ENCODE measurements at places on chromosomes 11 and 22. TPM values are rescaled to one million over a fixed set of nuclear protein-coding genes. Genes with fewer than 3 reads are reported as not detected.

The XNDC1N gene
- 11.7 TPM for total RNA-seq

The EMID1 gene
- 9.2 TPM for total RNA-seq

The BEST1 gene
- total RNA-seq = 1.0 TPM

The OR51G1 gene
- not detected for total RNA-seq

The NRGN gene
- 1.1 TPM for total RNA-seq

DNA sequence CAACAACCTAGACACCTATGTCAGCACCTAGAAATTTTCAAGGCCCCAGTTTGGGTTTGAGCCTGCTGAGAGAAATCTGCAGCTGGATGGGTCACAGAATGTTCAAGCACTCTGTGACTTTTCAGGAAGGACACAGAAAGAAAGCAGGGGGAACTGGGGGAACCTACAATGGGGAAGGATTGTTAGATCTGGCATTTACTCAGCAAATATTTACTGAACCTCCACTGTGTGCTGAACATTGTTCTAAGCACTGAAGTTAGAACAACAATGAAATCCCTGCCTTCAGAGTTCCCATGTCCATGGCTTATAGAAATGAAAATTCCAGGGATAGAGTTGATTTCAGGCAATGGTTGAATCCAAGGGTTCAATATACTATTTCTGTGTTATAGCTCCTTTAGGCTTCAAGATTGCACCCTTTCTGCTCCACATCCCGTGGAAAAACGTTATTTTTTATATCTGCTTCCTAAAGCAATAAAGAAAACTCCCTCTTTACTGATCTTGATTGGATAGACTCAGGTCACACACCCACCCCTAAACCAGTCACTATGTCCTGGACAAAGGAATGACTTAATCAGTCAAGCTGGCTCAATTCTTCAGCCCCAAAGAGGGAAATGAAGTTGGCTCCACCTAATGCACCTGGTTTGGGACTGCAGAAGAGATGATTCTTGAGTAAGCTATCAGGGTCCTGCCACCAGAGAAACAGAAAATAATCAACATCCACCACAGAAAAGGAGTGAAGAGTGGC is 95.1 kb downstream of the OR5AK2 start:
- no peak for DNase-seq

DNA sequence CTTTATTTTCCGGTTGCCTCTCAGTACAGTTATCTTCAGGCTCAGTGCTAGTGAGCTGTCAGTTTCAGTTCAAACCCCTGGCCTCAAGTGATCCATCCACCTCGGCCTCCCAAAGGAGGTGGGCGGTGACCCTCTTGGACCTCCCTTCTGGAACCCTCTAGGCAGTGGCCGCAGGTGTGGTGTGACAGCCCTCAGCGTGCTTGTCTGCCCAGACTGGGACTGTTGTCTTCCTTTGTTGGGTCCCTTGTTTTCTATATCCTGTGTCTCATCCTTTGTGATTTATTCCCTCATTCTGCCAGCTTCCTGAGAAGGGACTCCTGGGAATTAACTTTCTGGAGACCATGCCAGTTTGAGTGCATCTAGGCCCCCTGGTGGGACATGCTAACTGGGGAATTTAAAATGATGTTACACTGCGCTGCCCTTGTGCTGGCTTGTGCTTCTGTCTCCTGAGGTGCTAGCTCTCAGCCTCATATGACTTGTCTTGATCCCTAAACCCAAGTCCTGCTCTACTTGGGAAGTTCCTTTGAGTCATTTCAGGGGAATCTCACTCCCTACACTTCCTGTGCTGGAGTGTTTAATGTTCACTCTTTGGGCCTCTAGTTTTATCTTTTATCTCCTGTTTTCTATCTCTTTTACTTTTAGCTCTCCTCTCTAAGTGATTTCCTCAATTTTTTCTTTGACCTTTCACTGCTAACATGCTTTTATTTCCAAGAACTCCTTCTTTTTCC is 19.4 kb downstream of the MED15 start:
- DNase-seq = no peak

The EHF gene
- total RNA-seq = not detected

DNA sequence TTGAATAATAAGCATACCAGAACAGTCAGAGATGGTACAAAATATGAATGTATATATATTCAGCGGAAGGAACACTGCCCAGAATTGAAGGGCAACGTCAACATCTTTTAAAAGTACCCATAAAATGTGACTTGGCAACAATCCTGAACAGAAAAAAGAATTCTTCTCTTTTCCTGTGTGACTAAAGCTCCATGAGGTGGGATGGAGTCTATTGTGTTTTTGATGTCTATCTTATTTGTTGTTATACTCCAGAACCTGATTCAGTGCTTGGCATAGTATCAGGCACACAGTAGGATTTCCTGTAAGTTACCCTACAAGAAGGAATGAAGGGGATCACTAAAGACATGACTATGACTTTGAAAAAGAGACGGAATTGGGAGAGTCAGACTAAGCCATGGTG is 10.3 kb downstream of the LDLRAD3 start:
- no peak for DNase-seq
